Stimulated activated CD4-positive, alpha-beta T cell treated with anti-CD3 and anti-CD28 coated beads, Interleukin-2, amount 100 ng/mL, for 24 hours (primary cell): ENCODE measurements at places on chromosomes 3 and 15.

DNA sequence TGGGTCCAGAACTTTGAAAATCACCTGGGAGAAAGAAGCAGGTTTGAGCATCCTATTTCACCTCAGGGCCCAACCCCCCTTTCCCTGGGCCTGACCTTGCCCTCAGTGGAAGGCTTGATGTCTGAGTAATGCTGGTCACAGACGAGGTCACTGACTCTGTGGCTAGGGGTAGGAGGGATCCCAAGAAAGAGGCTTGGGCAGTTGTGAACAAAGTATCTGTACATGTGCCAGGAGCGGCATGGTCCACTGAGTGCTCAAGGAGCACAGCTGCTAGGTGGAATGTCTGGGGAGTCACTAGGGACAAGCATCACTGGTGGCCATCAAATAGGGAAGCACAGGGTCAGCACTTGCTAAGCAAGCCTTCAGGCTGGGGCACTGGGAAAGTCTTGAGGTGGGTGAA lies 7.3 kb downstream of the CCDC71 start:
- no peak for DNase-seq

DNA sequence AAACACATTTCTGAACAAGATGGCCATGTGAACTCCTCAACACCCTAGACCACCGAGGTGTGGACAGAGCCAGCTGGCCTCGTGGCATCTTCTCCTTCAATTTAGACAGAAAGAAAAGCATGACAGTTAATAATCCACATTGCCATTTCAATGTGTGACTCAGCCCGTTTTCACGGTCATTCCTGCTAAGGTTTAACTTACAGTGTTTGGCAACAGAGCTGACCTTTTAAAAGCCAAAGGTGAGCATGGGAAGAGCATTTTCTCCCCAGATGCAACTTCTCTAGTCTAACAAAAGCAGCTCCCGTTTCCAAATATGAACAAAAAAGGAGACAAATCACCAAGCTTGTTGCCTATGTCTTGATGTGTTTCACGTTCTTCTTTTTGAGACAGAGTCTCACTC lies 417.6 kb upstream of the WNT5A start:
- DNase-seq: no peak

- no peak for DNase-seq
These were observed 59.8 kb downstream of the AGTR1 start for GRCh38 chr3:148757238-148758215.

DNA sequence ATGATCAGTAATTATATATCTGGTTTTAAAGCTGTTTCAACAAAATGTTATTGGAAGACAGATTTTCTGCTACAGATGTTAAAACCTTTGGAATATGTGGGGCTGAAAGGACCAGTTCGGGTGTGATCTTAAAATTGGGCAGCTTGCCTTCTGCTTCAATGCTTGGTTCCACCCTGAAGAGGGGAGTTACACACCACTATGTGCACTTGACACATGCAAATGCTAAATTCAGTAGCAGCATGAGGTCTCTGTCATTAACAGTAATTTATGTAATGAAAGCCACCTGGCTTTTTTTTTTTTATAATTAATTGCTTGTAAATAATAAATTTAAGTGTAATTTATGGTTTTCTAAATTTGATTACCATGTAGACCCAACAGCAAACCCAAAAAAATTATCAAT lies 24.6 kb downstream of the CDIN1 start:
- no peak for DNase-seq

DNA sequence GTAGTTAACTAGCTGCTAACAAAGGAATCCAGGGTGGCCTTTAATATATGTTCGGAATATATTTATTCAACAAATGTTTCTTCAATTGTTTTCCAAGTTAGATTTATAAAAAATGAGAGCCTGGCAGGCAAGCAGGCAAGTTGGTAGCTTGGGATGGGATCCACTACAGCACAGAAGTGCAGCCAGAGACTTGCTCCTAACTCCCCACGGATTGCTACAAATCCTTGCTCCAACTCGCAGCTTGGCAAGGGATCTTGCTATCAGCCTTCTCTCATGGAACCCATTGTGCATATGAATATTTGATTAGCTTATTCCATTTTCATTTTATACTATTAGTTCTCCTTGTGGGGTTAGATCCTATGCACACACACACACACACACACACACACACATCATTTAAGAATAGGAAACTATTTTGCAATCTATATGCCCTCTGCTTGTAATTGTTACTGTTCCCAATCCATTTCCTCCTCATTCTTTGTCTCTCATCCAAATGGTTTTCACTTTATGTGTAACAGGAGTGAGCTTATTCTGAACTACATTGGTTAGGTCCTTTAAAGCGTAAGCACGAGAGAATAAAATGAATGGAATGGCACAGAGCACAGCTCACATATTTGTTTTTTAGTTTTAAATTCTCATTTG lies 505.6 kb downstream of the LPP start:
- no peak for DNase-seq

DNA sequence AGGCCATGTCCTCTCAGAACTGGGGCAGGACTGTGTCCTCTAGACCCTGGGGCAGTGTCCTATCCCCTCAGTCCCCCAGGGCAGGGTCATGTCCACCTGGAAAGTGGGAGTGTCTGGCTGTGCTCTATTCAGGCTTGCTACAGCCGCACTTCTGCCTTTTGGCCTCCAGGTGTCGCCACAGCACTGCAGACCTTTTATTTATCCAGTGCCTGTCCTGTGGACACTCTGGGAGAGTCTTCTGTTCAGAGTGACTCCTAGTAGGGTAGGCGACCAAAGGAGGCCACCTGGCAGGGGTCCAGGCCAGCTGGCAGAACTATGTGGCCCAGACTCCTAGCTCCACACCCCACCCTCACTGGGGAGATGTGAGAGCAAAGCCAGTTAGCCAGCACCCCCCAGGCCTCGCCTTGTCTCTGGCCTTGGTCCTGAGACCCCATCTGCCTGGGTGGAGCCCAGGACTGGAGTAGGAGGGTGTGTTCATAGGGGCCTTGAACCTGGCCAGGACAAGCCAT lies 3.9 kb downstream of the TMIE start:
- DNase-seq: peak; percentile 72

DNA sequence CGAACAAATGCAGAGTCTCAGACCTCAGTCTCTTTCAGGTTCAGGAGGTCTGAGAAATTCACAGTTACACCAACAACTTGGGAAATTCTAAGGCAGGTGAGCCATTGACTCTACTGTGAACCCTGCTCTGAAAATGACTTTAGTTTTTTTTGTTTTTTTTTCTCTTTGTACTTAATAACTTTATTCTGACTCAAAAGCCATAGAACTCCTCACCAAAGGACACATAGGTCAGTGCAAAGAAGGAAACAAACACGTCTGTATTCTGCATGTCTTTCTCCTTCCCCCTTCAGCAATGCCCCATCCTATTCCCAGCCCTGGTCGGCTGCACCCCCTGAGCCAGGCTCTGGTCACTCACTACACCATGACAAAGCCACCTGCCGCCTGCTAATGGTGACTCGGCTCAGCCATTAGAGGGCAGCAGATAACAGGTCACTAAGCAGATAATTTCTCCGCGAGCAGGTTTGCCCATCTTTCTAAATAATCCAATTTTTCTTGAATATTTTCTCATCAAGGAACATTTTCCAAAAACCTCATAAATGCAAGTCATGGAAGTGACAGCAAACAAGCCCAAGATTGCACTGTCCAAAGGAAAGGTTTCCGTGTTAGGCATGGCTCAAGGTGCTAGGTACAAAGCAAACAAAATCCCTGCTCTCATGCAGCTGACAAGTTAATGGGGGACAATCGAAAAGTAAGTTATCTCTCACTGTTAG lies 37.7 kb downstream of the TM4SF4 start:
- DNase-seq: peak; percentile 35

GRCh38 chr15:74130849-74131627 lies 652 bp downstream of the ISLR2 start:
- no peak for DNase-seq

DNA sequence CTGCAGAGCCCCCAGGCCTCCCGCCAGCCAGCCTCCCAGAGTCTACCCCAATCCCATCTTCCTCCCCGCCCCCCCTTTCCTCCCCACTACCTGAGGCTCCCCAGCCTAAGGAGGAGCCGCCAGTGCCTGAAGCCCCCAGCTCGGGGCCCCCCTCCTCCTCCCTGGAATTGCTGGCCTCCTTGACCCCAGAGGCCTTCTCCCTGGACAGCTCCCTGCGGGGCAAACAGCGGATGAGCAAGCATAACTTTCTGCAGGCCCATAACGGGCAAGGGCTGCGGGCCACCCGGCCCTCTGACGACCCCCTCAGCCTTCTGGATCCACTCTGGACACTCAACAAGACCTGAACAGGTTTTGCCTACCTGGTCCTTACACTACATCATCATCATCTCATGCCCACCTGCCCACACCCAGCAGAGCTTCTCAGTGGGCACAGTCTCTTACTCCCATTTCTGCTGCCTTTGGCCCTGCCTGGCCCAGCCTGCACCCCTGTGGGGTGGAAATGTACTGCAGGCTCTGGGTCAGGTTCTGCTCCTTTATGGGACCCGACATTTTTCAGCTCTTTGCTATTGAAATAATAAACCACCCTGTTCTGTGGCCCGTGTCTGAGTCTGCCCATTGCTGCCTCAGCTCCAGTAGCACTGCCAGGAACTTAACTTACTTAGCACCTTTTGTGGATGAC lies 32.2 kb downstream of the PTPN23 start:
- no peak for DNase-seq

DNA sequence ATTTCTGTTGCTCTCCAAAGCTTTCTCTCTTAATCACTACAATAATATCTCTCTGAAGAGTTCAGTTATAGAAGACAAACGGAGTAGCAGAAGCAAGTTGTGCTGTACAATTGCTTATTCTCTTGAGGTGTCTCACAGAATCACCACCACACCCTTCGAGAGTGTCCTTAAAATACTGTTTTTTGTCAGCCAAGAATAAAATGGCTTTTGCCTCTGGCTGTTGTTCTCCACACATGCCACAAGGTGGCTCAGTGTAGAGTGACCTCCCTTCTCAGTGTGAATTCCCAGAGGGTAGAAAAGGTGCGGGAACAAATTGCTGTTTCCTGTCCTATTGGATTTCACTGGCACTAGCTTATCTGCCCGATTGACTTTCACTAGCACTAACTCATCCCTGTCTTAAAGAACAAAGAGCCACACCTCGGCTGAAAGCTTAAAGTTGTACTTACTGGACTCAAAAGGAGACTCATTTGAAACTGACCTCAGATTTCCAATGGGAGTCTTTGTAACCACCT lies 134.2 kb upstream of the SATB1 start:
- peak; percentile 20 for DNase-seq

DNA sequence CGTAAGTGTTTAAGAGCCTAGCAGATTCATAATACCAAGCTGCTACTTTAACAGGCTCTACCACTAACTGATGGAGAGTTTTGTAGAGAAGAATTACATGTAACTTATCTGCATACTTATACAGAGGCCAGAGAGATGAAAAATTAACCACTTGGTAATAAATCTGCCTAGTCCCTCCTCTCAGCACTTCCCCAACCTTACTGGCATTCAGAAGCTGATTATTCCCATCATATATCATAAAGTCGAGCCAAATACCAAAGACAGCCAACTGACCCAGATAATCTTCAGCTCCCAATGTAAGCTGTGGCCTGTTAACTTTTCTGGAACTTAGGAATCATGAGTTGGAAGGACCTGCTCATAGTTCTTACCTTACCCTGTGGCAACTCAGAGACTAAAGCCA lies 25.5 kb upstream of the CSPG5 start:
- no peak for DNase-seq

GRCh38 chr15:70956201-70956995 lies 63.8 kb downstream of the LRRC49 start:
- DNase-seq: no peak
